SK-MEL-5 (cell line): ENCODE measurements at places on chromosomes 2 and 18.

DNA sequence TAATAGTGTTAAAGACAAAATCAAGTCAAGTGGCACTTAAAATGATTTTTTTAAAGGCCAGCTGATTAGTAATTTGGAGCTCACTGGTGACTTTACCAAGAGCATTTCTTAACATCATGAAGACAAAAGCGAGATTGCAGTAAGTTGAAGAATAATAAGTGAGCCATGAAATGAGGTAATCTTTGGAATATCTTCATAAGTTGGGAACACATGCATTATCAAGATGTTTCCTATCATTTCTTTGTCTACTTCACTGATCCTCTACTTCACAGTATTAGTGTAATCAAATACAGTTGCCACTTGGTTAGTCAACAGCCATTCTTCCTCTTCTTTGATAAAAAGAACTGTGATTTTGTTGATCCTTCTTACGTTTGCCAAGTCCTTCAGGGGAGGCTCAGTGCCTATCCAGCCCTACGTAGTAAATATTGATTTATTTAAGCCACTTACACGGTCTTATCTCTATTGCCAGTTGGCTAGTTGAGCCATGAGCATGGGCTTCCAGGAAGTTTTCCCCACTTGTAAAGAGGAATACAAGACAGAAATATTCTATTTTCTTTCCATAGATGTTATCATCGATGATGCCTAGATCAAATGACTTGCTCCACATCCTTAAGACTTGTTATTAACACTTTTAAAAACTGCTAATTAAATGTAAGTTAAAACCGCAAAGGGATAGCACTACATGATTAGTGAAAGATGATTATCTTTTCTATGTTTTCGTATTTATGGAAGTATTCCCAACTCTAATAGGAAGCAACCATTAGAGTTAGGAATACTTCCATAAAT is 46.1 kb downstream of the YES1 start:
- no peak for DNase-seq

- DNase-seq = peak; percentile 44
Measured at GRCh38 chr18:76847916-76848315, 25.6 kb downstream of the ZNF236 start.

- no peak for DNase-seq
Measured at GRCh38 chr2:236014408-236015131, 153.6 kb downstream of the GBX2 start.

DNA sequence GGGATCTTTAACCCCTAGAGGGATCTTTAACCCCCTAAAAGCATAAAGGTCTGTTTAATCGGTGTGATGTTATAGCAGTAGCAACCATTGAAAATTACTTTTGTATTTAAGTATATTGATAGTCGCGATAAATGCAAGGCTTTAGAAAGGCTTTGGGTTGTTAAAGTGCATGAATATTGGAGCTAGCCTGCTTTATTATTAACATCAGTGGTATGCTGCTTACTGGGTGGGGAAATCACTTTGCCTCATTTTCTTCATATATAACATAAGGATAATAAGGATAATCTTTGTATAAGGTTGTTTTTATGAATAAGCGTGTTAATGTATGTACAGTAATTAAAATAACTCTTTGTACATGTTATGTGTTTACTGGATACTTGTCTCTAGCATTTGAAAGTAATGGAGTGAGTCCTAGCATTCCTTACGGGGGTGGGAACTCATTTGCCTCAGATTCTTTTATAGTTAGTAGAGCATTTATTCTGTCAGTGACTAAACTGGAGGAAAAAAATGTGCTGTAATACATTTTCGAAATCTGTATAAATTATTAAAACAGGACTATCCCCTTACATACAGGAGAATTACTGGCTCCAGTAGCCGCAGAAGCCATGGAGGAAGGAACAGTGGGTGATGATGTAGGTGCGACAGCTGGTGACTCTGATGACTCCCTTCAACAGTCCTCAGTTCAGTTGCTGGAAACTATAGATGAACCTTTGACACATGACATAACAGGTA is 122.2 kb downstream of the BIRC6 start:
- DNase-seq = no peak

DNA sequence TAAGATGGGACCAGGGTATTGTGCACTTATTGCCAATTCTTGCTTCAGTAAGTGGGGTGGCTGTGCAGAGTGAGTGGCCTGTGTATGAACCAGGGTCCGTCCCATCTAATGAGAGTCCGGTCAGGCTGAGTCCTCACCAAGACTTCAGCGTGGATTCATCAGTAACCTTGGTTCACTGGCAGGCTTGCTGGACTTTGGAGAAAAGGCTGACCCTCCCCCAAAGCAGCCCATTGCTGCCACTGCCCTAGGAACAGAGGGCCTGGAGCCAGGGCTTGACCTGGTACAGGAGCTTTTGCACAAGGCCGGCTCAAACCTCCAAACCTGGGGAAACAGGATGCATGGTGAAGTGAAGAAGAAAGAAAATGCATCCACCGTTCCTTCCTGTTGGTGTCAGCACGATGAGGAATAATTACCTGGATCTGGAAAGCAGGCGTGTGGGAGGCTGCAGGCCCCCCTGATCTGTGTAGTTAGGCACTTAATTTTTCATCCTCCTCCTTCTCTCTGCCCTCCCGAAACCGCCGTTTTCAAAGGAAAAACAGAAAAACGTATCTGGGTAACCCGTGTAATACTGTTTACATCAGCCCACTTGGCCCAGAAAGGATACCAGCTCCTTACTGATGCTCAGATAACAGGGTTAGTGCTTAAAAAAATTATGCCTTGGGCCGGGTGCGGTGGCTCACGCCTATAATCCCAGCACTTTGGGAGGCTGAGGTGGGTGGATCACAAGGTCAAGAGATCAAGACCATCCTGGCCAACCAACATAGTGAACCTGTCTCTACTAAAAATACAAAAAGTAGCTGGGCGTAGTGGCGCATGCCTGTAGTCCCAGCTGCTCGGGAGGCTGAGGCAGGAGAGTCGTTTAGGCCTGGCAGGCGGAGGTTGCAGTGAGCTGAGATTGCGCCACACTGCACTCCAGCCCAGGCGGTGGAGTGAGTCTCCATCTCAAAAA is 147.7 kb downstream of the TGIF1 start:
- no peak for DNase-seq

- DNase-seq = no peak
Measured at GRCh38 chr18:56166914-56167313, 471.5 kb downstream of the TXNL1 start.

DNA sequence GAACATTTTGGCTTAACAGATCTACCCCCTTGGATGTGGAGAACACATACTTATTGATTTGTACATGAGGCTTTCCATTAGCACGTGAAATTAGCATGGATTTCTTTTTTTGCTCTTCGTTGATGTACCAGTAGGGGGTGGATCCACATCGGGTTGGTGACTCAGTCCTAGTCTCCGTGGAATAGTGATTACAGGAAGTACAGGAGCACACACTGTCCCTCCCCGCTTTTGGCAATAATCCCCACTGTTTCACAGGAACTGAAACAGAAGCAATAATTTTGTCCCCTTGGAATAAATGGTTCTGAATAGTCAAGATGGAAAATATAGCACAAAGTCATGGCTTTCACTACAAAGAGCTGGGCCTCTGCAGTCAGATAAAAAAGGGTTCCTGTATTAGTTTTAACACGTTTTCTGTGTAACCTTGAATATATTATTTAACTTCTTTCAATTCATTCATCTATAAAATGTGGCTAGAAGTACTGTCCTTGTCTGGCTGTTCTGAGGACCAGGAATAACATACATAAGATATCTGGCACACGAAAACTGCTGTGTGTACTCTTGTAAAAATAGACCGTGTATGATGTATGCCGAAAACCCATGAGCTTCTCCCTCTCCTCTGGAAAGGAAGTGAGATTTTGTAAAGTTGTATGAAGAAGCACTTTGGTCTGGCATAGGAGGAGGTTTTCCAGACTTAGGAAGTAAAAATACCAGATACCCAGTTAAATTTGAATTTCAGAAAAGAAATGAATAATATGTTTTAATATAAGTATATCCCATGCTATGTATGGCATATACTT is 229.2 kb downstream of the GALR1 start:
- peak; percentile 31 for DNase-seq
